ENCODE measurements at places on chromosomes 3 and 15.
A peak's percentile ranks its signal among the peaks of the same experiment; 100 is the strongest.

DNA sequence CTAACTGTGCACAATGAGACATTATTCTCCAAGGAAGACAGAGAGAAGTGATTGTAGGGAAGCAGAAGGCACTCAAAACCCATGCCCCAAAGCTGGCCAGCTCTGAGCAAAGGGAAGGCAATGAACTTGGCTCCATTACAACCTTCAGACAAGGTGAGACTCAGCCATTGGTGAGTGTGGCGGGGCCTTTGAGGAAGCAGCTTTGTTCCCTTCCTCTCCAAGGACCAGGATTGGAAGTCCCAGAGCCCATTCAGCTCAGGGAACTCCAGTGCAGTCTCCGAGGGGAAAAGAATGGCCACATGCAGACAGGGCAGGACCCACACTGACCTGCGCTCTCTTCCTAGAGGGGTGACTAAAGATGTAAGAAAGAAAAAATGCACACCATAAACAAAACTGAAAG lies 23.1 kb downstream of the HEG1 start:
- no peak for DNase-seq

- DNase-seq: no peak
These were observed 50.6 kb upstream of the PLXNA1 start for GRCh38 chr3:126932188-126932931.

DNA sequence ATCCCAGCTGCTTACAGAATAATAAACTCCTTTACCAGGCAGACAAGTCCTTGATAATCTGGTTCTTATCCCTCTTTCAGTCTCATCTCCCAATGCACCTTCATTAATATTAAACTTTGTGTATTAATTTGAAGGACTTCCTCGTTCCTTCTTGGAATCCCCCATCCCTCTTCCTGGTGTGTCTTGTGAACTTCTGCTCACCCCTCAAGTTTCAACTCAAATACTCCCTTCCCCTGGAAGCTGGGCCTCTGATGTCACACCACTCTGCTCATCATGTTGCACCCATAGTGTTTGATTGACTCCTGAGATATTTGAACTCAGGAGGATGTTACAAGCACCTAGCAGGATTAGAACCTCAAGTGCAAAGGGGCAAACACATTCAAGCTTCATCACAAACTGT lies 3.3 kb upstream of the STT3B start:
- no peak for DNase-seq

DNA sequence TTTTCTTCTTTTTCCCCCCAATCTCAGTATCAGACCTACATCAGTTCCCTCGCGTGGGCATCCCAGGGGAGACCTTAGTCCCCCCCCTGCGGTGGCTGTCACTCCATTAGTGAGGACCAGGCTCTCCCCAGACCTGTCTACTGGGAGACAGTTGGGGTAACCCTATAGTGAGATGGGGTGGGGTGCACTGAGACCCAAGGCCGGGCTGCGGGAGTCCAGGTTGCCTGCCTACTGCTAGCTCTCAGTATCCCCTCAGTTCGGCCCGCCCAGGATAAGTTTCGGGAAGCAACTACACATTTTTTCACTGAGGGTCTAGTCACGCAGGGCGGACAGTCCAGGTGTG lies 671 bp upstream of the DCUN1D1 start:
- no peak for DNase-seq

DNA sequence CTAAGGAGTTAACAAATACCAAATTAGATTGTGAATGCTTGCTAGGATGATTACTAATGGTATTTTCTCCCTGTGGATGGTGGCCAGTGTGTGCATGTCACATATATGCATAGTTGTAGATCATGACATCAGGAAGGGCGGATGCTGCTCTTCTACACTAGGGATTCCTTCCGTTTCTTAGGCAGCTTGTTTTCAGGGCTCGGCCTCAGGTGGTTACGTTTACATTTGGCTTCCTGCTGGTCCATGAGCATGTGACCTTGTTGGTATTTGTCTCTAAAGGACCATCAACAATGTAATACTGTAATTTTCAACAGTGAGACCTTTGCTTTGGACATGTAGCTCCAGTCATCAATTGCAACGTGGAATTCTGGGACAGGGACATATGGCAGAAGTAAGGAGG lies 221.4 kb downstream of the NR1D2 start:
- no peak for DNase-seq

DNA sequence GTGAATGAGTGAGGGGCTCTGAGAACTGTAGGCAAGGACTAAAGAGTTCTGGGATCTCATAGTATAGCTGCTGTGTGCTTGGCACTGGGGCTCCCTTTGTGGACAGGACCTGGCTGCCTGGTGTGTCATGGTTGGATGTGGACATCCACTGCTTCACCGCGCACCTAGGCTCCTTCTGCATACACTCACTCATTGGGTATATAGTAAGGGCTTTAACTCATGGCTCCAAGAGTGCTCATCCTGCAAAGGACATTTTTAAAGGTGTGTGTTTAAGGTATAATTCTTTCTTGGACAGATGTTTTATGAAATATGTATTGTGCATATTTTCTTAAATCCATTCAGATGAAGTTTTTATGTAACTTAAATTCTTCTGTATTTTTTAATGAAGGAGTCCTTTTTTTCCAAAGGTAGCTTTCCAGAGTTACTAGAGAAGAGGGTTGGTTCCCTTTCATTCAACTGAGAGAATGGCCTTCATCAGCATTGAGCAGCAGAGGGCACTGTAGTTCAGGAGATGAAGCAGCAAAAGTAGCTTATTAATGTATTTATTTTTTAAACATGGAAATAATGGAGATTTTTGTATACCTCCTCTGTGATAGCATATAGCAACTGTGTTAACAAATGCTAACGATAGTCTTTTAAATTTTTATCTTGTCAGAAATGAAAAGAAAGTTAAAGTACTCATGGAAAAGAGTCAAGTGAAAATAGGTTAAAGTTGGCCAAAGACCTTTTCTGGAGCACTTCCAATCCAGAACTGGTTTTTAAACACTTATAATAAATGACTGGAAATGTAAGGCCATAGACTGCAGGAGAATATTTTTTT lies 25.2 kb downstream of the OXNAD1 start:
- peak; percentile 32 for DNase-seq

GRCh38 chr3:149120051-149120972 lies 9.1 kb upstream of the HPS3 start:
- no peak for DNase-seq

DNA sequence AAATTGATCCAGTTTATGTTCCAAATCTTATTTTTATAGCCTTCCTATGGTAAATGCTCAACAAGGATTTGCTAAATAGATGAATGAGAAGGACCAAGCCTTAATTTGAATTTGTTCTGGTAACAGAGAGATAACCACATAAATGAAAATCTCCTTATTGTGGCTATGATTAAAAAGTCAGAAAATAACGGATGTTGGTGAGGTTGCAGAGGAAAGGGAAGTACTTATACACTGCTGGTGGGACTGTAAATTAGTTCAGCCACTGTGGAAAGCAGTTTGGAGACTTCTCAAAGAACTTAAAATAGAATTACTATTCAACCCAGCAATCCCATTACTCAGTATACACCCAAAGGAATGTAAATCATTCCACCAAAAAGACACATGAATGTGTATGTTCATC lies 26.2 kb downstream of the AAGAB start:
- DNase-seq: no peak

DNA sequence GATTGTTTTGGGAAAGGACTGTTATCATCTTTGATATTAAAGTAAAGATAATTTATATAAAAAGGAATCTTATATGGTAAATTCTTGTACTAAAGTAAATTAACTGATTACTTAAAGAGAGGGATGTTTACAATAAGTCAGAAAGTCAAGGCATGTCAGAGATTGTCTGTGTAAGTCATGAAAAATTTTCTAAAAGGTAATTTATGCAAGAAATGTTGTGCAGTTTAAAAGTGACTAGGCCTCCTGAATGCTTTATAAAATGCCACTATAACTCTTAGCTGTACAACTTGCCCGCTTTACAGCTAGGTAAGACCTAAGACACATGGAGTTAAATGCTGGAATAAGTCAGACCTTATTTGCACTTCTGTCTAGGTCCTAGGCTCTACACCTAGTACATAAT lies 692.9 kb downstream of the GBE1 start:
- DNase-seq: no peak

DNA sequence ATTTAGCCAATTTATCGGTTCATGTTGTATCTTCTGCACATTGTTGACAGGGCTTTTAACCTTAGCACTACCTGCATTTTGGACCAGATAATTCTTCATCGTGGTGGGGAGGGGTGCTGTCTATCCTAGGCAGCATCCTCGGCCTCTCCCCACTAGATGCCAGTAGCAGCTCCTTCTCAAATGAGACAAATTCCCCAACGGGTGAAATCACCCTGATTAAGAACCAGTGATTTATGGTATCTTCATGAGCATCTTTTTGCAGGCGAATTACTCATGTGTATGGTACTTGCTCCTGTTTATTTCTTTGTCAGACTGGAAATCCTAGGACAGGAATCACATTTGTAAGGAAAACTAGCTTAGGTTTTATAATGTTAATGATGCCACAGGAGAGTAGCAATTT lies 68.0 kb downstream of the C3orf70 start:
- DNase-seq: no peak

DNA sequence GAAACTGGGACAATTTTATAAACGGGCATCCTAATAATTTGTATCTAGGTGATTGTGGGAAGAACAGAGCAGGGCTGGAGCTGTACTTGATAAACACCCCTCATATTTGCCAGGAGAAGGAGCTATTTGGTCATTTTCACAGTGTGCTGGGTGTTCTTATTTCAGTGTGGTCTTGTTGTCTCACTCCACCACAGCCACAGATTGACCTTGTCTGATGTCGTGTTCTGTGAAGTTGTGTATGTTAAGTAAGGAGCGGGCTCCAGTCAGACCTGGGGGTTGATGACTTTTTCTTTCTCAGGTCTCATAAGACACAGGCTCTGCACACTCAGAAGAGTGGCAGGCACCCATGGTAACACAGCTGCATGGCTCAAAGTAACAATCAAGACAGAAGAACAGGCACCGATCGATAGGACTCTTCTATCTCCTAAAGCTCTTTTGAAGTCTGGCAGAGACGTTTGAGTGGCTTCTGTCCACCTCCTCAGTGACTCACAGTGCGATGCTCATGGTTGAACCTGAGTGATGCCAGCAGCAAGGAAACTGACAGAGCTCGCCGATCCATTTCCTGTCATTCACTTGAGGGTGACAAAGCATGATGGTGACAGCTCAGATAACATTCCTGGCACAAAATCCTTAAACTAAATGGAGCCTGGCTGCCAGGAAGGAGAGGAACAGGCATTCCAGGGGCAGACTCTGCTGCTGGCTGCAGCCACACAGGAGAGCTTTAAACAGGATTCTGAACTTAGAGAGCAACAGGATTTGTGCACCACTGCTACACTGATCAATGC lies 20.8 kb downstream of the DPH3 start:
- no peak for DNase-seq

DNA sequence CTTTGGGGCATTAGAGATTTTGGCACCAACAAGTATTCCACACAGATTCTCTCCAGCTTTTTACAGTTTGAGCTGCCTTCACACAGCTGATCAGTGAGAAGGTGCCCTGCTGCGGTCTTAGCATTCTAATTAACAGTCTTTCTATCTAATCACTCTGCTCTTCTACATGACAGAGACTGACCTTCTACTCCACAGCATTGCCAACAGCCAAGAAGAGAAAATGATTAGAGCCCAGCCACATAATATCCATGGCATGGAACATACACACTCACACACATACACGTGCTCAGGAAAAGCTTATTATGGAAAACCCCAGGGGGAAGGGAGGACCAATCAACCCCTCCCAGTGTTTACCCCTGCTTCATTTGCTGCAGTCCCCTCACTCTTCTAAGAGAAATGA lies 76.1 kb upstream of the PPP2R3A start:
- DNase-seq: no peak

DNA sequence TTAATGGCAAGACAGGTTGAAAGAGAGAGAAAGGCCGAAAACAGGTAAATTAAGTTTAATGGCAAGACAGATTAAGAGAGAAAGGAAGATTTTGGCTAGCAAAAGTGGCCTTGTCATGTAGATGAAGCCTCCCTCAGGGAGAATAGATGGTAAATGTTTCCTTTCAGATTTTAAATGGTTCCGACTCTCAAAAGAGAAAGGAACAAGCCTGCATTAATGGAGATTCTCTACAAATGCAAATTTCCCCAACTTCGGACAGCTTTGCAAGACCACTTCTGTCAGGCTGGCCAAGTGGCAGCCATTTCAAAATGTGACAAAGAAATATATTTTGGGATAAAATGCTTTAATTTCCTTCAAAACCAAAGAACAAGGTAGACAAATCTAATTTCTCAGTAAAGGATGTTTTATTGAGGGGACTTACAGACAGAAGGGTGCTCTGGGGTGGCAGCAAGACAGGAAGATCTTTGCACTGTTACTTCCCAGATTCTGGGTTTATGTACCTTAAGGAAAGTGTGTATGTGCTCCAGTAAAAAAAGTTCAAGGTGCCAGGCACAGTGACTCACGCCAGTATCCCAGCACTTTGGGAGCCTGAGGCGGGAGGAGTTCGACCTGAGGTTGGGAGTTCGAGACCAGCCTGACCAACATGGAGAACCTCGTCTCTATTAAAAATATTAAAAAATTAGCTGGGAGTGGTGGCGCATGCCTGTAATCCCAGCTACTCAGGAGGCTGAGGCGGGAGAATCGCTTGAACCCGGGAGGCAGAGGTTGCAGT lies 626.3 kb upstream of the NAALADL2 start:
- DNase-seq: no peak

- no peak for DNase-seq
These were observed 122.2 kb downstream of the EEFSEC start for GRCh38 chr3:128275316-128276145.

Data from stimulated activated CD8-positive, alpha-beta memory T cell treated with anti-CD3 and anti-CD28 coated beads, Interleukin-4, amount 100 ng/mL, for 1 hour (primary cell).